Adrenal gland (tissue), 19 donors: ENCODE measurements at places on chromosomes 12 and 14. TPM values are rescaled to one million over a fixed set of nuclear protein-coding genes. Genes with fewer than 3 reads are reported as not detected.

- no peak for DNase-seq
Observed at GRCh38 chr12:73361156-73361863, 1089.1 kb downstream of the TRHDE start.

DNA sequence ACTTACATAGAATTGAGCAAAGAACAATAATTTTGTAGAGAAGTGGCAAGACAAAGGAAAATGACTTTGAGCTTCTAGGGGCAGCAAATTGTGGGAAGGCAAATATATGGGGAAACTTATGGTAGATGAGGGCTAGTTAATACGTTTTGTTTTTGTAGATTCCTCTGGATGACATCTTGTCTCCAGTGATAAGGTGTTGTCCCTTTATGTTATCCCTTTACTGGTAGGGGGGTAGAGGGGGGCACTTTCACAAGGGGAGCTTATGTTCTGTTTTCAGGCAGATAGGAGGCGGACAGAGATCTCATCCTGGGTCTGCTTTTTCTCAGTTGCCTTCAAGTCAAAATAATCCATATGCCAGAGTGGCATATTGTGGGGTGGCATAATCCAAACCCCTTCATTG lies 106.5 kb upstream of the AMIGO2 start:
- DNase-seq = no peak

GRCh38 chr12:2710701-2711100 lies 84.1 kb upstream of the FKBP4 start:
- no peak for DNase-seq

CHST11 gene
- polyA plus RNA-seq = 7.6 TPM

RNASE3 gene
- polyA plus RNA-seq = 0.64 TPM
